ENCODE measurements at places on chromosomes 12 and 14.
A peak's percentile ranks its signal among the peaks of the same experiment; 100 is the strongest.

DNA sequence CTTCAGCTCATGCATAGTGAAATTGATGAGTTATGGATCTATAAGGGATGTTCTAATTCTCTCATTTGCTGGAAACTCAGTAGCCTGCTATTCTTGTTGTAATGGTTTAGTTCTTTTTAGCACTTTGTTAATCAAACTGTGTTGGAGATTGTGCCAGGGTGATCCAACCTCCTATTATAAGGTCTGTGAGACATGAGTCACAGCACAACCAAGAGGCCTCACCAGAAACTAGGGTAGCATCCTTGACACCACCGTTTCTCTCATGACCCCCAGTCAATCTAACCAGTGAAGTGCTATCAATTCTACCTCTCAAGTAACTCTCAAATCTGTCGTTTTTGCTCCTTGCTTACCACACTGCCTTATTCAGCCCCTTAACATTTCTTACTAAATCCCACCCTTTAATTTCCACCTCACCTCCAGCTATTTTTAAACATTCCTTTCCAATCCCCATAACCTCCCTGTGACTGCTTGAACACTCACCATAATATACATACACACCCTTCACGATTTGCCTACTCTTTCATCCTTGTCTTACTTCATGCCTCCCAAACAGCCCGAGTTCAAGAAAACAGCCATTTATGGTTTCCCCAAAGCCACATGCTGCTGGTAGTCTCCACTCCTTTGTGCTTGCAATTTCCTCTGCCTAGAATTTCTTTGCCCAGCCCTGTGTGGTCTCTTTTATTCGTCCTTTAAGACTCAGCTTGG, 53.9 kb upstream of the NUDT4 start:
- DNase-seq = no peak

DNA sequence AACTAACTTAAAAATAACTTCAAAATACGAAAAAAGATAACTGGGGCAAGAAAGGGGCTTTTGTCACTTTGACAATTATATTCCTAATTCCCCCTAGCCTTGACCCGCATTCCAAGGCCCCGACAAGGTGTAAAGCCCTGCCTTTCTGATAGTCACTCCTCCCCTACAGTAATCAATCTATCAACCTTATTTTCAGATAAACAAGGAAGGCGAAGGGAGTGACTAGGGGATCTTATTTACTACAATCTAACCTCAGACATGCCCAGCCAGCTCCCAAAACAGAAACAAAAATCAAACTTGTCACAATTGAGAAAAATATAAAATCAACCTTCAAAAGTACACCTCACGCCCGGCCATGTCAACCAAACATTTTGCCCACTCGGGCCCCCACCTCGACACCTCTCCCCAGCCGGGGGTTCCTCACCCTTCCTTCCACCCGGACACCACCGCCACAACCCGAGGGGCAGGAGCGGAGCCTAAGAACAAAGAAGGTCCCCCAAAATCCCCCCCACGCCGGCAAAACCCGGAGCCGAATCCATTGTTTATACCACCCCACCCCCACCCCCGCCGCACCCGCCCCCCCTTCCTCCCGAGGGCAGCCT, 562 bp downstream of the ZFYVE1 start:
- no peak for DNase-seq

- DNase-seq = peak; percentile 19
Observed at GRCh38 chr14:91509083-91509877, 830 bp downstream of the PPP4R3A start.

- DNase-seq = no peak
Observed at GRCh38 chr12:111578276-111578970, 20.7 kb downstream of the ATXN2 start.

- DNase-seq = no peak
Observed at GRCh38 chr12:124543590-124544310, 23.7 kb downstream of the NCOR2 start.

- DNase-seq = no peak
Observed at GRCh38 chr12:118544569-118544968, 168.2 kb downstream of the SUDS3 start.

All from CD4-positive, alpha-beta T cell treated with Interleukin-2 at 100 ng/mL for 4 hours (primary cell).